ENCODE measurements at places on chromosomes 12 and 14.

- DNase-seq: no peak
Observed at GRCh38 chr14:101171650-101172049, 268.1 kb upstream of the RTL1 start.

- DNase-seq: no peak
Observed at GRCh38 chr14:44896275-44897040, 65.3 kb downstream of the KLHL28 start.

DNA sequence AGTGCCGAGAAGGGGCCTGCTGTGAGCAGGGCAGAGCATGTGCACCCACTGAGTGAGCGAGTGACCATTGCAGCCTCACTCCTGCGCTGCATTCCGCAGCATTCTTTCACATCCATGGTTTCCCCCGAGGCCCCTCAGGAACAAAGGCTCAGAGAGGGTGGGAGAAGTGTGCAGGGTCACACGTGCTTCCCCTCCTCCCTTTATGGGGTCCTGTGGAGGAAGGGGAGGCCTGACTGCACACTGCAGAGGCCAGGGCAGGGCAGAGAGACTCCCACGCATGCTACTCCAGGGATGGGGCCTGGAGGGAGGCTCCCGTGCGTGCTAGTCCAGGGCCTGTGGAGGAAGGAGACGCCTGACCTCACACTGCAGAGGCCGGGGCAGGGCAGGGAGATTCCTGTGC, 63.2 kb downstream of the DIO3 start:
- DNase-seq: no peak

- DNase-seq: no peak
Observed at GRCh38 chr12:122183588-122183940, 641 bp downstream of the LRRC43 start.

GRCh38 chr14:103520657-103521437, 1.8 kb downstream of the CKB start:
- peak; percentile 66 for DNase-seq

- DNase-seq: no peak
Observed at GRCh38 chr14:28830115-28830534, 63.5 kb downstream of the FOXG1 start.

- no peak for DNase-seq
Observed at GRCh38 chr14:29391801-29392200, 535.8 kb downstream of the PRKD1 start.

- DNase-seq: no peak
Observed at GRCh38 chr12:91588874-91589454, 406.3 kb upstream of the DCN start.

DNA sequence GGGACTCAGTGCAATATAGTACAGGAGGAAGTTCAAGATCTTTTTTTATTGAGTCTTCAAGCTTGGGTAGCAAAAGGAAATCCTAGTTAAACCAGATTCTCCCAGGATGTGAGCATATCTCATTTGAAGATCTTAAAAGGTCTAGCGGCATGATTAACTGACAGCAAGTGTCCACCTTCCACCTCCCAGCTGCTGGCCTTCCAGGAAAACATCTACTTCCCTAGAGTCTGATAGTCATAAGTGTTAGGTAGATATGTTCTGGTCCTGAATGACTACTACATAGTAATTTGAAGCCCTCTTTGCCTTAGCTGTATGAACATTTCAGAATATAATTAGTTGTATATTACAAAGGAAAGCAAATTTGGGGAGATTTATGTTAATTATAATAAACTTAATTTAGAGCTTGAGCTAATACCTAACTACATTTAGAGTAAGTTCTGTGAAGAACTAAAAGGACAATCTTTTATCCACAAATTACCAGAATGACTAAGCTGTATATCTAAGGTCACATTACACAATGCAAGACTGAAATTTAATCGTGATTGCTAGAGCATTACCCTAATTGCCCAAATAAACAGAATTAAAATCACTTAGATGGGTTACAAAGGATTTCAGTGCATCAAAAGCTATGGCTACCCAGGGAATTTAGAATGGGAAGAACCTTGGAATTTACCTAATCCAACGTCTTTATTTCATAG, 9.9 kb downstream of the LGR5 start:
- no peak for DNase-seq

- DNase-seq: no peak
Observed at GRCh38 chr14:48536318-48536717, 860.9 kb upstream of the MDGA2 start.

GRCh38 chr14:94536836-94537235, 24.4 kb upstream of the SERPINA4 start:
- no peak for DNase-seq

- DNase-seq: no peak
Observed at GRCh38 chr12:57834086-57834876, 12.2 kb downstream of the CTDSP2 start.
